ENCODE measurements at places on chromosomes 12 and 14.

DNA sequence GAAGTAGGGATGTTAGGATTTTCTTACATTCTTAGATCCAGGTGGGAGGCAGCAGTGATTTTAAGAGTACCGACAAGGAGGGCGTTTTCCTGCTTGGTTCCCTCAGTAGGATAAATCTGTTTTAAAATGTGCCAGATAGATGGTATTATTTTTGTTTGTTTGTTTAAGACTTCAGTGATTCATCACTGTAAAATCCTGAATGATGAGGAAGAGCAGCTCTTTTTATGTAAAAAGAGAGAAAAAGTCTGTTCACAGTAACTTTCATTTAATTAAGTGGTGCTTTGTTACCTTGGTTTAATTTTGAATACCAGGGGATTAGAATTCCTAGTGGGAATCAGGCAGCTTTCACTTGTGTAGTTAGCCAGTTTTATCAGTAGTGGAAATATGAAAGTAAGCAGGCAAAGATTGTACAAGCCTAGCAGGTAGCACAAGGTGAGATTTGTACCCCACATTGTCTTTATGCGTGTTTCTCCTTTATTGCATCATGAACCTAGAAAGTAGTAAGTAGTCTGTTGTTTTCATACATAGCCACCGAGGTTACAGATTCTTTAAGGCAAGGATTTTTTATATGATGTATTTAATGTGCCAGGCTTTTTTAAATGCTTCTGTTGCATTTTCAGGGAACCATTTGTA is 349.6 kb downstream of the CCDC91 start:
- no peak for DNase-seq

DNA sequence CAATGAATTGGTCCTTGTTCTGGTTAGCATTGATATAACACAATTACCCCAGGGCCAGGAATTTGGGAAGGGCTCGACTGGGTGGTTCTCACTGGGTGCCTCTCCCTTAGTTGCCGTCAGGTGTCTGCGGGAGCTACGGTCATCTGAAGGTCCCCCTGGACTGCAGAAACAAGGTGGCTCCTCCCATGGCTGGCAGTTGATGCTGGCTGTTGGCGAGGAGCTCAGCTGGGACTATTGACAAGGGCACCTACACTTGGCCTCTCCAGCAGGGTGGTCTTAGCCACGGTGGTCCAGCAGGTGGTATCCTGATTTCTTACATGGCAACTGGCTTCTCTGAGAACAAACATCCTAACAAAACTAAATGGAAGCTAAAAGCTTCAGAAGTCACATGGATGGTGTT is 41.0 kb upstream of the RGS6 start:
- no peak for DNase-seq

GRCh38 chr14:95311752-95312151 is 8.0 kb downstream of the CLMN start:
- DNase-seq = no peak

GRCh38 chr12:8698879-8699278 is 1.1 kb downstream of the RIMKLB start:
- no peak for DNase-seq

- DNase-seq = no peak
These were observed 316.9 kb upstream of the E2F7 start for GRCh38 chr12:77382096-77382742.

GRCh38 chr12:49955899-49956662 is 5.5 kb downstream of the AQP2 start:
- no peak for DNase-seq

- no peak for DNase-seq
These were observed 11.4 kb downstream of the SCNN1A start for GRCh38 chr12:6364044-6364374.

GRCh38 chr12:93080994-93081809 is 152.1 kb upstream of the EEA1 start:
- DNase-seq = no peak

GRCh38 chr12:131375972-131376345 is 334.9 kb upstream of the SFSWAP start:
- no peak for DNase-seq

GRCh38 chr14:72462056-72462455 is 431.8 kb downstream of the DPF3 start:
- DNase-seq = no peak

DNA sequence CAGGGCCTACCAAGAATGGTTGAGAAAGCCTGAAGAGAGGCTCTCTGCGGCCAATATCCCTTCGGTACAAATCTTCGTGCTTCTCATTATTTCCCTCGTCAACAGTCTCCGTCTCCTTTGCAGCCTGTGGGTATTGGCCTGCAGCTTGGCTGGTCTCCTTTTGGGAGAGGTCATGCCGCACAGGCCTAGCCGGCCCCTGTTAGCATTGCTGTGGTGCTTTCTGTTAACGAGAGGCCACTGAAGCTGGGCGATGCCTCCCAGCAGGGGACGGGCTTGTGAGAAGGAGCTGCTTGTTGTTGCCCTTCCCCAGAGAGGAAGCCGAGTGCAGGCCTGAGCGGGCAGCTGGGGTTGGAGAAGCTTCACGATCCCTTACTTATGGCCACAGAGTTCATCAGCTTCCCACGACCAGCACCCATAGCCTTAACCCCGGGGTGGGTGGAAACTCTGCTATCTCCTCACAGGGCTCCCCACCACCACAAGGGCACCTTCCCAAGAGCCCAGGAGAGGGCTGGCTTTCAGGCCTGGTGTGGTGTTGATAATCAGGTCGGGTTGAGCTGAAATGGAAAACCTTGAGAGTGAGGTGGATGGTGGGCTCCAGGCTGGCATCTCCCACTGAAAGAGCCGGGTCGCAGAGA is 228.6 kb downstream of the ZFP36L1 start:
- no peak for DNase-seq

DNA sequence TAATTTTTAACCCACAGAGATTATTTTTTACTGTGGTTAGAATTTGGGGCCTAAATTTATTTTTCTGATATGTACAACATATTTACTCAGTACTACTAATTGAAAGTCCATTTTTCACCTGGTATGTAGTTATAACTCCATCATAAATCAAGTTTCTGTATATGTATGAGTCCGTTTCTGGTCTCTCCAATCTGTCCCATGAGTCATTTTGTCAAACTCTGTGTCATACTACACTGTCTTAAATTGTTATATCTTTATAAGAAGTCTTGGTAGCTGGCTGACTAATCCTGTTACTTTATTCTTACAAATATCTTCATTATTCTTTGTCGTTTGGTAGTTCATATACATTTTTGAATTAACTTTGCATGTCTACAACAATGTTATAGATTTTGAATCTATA is 344.0 kb downstream of the PDZRN4 start:
- DNase-seq = no peak

- no peak for DNase-seq
These were observed 84.2 kb upstream of the BMP4 start for GRCh38 chr14:54040846-54041245.

- DNase-seq = no peak
These were observed 28.8 kb upstream of the C2CD5 start for GRCh38 chr12:22573181-22573580.

- DNase-seq = no peak
These were observed 512.2 kb downstream of the SLC16A7 start for GRCh38 chr12:60107992-60108391.

DNA sequence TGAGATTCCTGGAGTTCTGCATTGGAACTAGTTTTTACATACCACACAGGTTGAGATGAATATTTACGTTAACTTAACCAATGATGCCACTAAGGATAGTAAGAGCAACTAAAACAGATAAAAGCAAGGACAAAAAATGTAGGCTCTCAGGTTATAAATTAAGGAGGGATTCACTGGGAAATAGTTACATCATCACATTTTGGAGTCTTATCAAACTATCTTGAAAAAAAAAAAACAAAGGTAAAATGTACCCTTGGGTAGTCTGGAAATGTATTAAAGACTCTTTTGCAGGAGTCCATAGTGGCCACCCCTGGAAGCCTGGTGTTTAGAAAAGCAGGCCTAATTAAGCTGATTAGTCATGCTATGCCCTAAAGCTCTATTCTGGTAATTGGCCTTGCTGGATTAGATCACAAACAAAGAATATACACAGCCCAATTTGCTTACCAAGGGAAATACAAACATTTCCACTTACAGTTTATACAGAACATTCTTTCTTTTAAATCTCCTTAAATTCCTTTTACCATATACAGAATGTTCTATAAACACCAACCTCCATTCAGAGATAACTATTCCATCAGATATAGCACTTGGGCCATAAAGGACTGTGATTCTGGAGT is 39.3 kb downstream of the SLC25A47 start:
- DNase-seq = no peak

DNA sequence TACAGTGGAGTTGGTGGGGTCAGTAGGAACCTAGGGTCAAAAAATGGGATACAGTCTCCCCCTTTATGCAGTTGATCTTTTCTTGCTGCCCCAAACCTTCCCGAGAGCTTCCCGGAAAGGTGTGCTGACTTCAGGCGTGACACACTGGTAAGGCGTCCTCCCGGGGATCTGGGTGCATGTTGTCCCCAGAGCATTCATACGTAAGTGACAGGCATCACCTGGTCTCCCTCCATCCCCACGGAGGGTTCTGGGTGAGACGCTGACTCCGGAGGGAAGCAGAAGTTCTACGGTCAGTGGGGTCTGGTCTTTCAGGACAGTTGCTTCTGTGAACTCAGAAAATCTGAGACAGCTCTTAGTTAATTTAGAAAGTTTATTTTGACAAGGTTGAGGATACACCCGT is 159.6 kb upstream of the RTL1 start:
- no peak for DNase-seq

GRCh38 chr12:50085615-50086072 is 502 bp downstream of the SMARCD1 start:
- DNase-seq = no peak

DNA sequence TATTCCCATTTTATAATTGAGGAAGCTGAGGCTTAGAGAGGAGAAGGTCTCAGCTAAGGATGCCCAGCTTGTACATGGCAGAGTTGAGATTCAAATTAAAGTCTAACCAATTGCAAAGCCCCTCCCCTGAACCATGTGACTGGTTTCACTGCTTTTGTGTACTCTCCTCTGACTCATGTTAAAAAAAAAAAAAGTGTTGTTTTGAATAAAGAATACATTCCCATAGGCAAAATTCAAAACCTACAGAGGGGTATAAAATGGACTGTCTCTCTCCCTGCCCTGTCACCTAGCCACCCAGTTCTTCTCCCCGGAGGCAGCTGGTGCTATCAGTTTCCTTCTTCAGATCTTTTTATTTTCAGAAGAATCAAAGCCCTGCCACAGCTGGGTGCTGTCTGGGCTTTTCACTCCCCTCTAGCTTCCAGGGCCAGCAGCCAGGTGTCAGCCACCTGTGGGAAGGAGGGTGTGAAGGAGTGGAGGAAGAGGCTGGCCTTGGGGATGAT is 5.4 kb downstream of the PSMD9 start:
- no peak for DNase-seq

GRCh38 chr12:110619534-110619953 is 5.6 kb downstream of the TCTN1 start:
- no peak for DNase-seq

DNA sequence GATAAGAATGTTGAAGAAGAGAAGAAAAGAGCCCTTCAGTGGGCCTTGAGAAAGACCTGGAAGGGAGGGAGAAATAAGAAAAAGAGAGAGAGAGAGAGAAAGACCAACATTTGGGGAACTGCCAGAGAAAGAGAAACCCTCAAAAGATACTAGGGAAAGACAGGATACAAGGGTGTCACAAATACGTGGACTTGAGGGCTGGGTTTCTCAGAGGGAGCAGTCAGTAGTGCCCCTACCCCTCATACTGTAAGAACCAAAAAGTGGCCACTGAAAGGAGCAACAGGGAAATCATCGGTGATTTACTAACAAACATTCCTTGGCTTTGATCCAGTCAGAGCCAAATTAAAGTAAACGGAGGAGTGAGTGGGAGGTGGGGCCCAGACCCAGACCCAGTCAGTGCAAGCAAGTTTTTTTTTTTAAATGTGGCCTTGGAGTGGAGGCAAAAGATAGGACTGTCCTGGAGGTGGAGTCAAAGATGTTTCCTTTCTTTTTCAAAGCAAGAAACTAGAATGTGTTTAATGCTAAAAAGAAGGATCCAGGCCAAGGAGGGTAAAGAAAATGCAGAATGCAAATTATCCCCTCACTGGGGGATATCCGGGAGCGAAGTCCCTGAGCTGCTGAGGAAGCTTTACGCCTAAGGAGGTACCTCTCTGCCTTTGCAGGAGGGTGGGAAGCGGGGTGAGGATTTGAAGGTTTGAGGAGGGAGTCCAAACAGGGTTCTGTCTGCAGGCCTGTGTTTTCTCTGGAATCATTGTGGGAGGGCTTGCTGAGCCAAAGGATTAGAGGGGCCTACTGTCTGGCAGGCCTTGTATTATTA is 143.5 kb upstream of the AMIGO2 start:
- no peak for DNase-seq

- DNase-seq = no peak
These were observed 102.2 kb downstream of the TNFAIP2 start for GRCh38 chr14:103225476-103225875.

DNA sequence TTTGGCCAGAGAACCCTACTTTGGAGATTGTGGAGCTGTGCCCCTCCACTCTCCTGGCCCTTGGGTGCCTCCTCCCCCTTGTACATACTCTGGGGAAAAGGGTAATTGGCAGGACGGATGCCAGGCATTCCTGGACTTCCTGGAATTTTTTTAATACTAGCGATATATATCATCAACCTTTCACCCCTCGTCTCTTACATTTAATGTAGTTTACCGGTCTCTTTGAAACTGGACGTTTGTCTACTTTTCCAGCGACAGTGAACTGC is 767 bp upstream of the CRY1 start:
- DNase-seq = no peak

GRCh38 chr14:76820700-76821099 is 5.5 kb upstream of the LRRC74A start:
- no peak for DNase-seq

GRCh38 chr12:82407481-82407880 is 49.2 kb downstream of the METTL25 start:
- no peak for DNase-seq

DNA sequence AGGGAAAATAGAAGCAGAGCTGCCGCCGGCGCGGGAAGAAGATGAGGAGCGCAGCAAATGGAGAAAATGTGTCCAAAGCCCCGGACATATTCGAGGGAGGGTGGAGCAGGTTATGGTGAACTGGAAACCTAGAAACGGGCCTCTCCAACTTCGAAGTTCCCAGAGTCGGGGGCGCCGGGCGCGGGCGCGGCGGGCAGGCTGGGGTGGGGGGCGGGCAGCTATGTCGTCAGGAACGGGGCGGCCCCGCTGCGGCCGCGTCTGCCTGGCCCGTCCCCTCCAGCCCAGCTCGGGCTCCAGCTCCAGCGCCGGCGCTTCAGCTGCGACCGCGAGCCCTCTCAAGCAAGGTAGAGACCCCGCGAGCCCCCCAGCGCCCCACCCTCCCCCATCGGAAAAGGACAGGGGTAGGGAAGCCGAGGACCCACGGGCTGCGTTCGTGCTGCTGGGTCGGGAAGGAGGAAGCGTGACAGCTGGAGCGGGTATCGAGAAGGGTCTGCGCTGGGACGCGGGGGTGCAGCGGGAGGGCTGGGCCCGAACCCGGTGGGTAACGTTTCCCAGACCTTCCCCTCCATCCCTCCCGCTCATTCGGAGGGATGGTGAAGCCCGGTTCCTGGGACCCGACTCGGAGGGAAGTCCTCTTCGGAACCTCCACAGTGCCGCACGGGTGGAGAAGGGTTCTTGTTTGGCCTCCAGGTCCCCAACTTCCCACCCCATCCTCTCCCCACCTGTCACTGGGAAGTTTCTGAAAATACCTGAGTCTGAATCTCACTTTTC is 1.0 kb downstream of the DGKA start:
- DNase-seq = peak; percentile 30
